ENCODE measurements at places on chromosomes 1 and 21. TPM values are rescaled to one million over a fixed set of nuclear protein-coding genes. Genes with fewer than 3 reads are reported as not detected.

- H3K4me1 ChIP-seq: peaks cover 73% of the 10 kb centered on the region
- no peaks in the 10 kb centered on the region for H3K36me3 ChIP-seq
- no peaks in the 10 kb centered on the region for H3K27me3 ChIP-seq
- H3K4me3 ChIP-seq: no peak overlapping the region
- peak overlapping the region; percentile 84 for H3K27ac ChIP-seq
Observed at GRCh38 chr1:21294266-21294989, 4.2 kb upstream of the ECE1 start.

GRCh38 chr1:198711837-198712236 lies 73.0 kb downstream of the PTPRC start:
- H3K4me1 ChIP-seq: no peaks in the 10 kb centered on the region
- H3K27me3 ChIP-seq: peaks cover 3% of the 10 kb centered on the region
- H3K27ac ChIP-seq: no peak overlapping the region
- H3K36me3 ChIP-seq: no peaks in the 10 kb centered on the region
- no peak for DNase-seq
- no peak overlapping the region for H3K4me3 ChIP-seq

- H3K27ac ChIP-seq: peak overlapping the region; percentile 13
- no peaks in the 10 kb centered on the region for H3K27me3 ChIP-seq
- H3K4me3 ChIP-seq: no peak overlapping the region
- H3K36me3 ChIP-seq: no peaks in the 10 kb centered on the region
Observed at GRCh38 chr21:44368711-44369446, 15.5 kb downstream of the TRPM2 start.

DNA sequence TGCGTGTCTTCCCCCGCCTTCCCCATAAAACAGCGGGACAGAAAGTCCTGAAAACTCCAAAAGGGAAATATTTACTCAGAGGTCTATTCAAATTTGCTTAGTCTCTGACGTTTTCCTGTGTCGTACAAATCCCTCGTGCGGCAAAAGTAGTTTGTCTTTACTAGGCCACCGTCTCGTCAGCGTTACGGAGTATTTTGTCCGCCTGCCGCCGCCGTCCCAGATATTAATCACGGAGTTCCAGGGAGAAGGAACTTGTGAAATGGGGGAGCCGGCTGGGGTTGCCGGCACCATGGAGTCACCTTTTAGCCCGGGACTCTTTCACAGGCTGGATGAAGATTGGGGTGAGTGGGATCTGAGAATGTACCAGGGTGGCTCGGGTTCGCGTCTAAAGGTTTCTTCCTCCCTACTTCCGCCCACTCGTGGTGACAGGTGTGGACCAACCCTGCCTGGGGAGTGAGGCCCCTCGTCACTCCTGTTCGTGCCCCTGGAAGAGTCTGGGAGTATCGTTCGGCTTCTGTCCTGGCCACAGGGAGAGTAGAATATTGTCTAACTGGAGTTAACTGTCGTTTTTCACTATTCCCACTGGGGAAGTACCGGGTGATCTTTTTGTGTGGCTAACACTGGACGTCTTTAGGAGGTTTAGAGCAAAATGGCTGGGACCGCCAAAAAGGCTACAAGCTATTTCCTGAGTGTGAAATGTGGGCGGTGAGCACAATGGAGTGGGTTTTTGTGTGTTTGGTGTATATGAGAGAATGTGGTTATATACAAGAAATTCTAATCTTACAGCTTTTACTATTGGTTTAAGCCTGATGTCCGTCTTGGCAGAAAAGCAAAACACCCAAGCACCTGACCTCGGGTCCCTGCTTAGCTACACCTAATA lies at the start of gene ATF6:
TSS of gene ATF6 (plus strand) at position 219 of the 880 bp plus-strand sequence. CDS start at position 260, 41 bp downstream.
- no peak within 1 kb of the TSS for H3K4me3 ChIP-seq
- H3K36me3 ChIP-seq: no peaks in the 10 kb centered on the region
- H3K4me1 ChIP-seq: peaks cover 7% of the 10 kb centered on the region
- peak within 1 kb of the TSS; percentile 93 for H3K27ac ChIP-seq

Gene SLC19A2
- 13.5 TPM for polyA plus RNA-seq

Measured in adrenal gland (tissue), 19 donors.